ENCODE measurements at places on chromosomes 11 and 22.

- DNase-seq = no peak
Observed at GRCh38 chr11:94133752-94134151, 5.1 kb downstream of the PANX1 start.

- DNase-seq = no peak
Observed at GRCh38 chr22:48666620-48667019, 1161.1 kb downstream of the BRD1 start.

DNA sequence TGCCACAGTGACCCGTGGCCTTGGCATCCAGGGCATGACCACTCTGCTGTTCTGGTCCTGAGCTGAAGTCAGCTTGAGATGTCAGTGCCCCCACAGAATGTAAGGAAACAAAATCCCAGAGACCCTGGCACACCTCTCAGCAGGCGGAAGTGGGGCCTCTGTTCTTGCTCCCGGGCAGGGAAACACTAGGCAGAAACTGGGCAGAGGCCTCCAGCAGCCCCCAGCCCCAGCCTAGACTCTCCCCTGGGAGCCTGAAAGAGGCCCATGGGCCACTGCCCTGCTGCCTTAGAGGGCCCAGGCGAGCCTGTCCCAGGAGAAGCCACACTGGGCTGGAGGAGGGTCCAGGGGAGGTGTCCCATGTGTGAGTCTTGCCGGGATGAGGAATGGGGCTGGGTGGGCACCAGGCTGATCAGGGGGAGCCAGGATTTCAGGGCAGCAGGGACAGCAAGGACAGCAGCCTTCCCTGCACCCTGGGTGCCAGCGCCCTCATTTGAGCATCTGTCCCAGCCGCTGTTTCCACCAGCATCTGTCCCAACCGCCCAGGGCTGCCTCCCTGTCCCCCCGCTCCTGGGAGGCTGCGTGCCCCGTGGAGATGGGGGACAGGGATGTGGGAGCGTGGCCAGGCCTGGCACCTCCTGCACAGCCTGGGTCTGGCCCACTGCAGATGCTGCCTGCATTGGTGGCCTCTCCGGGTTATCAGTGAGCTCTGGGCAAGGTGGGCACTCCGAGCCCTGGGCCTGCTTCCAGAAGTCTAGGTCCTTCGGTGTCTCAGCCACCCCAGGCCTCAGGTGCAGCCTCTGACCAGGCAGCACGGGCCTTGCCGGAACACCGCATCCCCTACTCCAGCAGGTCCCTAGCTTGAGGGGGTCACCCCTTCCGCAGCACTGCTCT lies 1072.4 kb downstream of the BRD1 start:
- DNase-seq = no peak

- no peak for DNase-seq
Observed at GRCh38 chr11:117866526-117866925, 9.9 kb downstream of the FXYD6 start.

GRCh38 chr11:107695446-107695845 lies 16.4 kb downstream of the SLN start:
- no peak for DNase-seq

DNA sequence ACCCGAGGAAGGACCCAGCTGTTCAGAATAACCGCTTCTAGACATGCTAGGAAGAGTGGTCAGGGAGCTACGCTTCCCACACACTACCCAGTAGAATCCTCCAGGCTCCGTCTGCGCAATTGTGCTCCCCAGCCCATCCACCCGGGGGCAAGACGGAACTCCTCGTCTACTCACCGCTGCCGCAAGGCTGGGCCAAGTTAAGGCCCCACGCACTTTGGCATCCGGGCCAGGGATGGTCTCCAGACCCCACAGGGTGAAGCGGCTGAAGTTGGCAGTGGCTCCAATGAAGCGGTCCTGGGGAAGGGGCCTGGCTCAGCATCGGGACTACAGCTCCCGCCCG lies 757 bp downstream of the RNASEH2C start:
- DNase-seq = peak; percentile 53

DNA sequence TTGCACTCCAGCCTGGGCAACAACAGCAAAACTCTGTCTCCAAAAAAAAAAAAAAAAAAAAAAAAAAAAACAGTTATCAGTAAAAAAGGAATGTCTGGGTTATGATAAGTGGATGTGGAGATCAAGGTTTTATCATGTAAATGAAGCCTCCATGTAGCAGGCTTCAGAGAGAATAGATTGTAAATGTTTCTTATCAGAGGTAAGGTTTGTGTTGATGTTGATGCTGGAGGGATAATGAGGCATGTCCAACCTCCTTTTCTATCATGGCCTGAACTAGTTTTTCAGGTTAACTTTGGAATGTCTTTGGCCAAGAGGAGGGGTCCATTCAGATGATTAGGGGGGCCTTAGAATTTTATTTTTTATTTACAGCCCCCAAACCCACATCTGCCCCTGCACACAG lies 35.4 kb upstream of the TREH start:
- no peak for DNase-seq

- DNase-seq = no peak
Observed at GRCh38 chr11:45104006-45104789, 42.2 kb upstream of the PRDM11 start.

GRCh38 chr11:16825968-16826367 lies 87.5 kb downstream of the C11orf58 start:
- no peak for DNase-seq

- DNase-seq = no peak
Observed at GRCh38 chr22:24247011-24247507, 2.2 kb upstream of the GGT5 start.

DNA sequence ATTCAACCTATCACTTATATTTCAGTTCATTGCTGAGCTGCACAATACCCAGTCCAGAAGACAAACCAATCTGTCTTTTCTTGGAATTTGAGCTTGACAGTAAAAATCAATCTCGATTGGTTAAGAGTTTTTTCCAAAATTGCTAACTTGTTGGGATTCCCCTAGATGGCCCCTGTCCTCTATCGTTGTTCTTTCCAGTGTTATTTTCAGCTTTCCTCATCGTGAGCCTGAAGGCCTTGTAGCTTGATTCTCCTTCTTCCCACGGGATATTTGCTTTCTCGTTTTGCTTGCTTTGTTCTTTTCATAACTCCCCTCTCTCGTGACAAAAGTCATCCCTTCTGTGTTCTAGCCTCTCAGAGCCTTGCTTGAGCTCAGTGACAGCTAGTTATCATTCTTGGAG lies 3.1 kb downstream of the OR8B8 start:
- DNase-seq = no peak

GRCh38 chr11:113546757-113547507 lies 71.7 kb upstream of the DRD2 start:
- no peak for DNase-seq

DNA sequence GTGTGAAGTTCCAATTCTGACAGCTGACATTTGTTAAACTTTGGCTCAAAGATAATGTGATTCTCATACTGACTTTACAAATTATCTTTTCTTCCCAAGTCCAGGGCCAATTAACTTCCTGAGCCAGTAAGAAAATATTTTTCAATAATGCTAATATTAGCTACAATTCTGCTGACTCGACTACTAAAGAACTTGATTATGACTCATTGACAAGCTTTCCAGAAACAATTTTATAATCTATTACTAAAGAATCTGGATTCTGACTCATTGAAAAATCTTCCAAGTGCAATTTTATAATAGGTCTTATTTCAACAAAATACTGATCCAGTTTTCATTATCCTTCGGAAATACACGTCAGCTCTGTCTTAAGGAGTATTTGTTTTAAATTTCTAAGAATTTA lies 12.9 kb upstream of the XKR3 start:
- DNase-seq = no peak

GRCh38 chr11:45560155-45560912 lies 105.1 kb downstream of the CHST1 start:
- no peak for DNase-seq

GRCh38 chr11:75229466-75229865 lies 11.1 kb upstream of the TPBGL start:
- no peak for DNase-seq

- DNase-seq = no peak
Observed at GRCh38 chr11:67521924-67522323, 1.3 kb downstream of the CABP2 start.

GRCh38 chr11:132589791-132590190 lies 942.5 kb downstream of the OPCML start:
- DNase-seq = no peak

DNA sequence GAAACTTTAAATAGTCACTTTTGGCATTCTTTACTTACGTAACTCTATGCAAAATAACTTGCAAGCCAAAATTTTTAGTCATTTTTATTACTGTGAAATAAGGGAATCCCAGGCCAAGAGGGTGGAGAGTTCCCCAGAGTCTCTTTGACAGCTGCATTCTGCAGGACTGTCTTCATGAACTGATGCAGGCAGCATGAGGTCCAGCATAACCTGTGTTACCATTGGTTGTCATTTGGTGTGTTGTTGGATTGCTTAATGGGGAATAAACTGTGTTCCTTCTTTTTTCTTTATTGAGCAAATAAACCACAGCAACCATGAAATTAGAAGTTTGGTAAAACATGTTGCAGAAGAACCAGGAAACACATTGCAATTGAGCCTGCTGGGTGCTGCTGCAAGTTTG lies 24.6 kb downstream of the MMP27 start:
- DNase-seq = no peak

All from activated CD8-positive, alpha-beta T cell treated with anti-CD3 and anti-CD28 coated beads for 36 hours (primary cell).